Activated T-helper 17 cell treated with anti-CD3 and anti-CD28 coated beads, Interleukin-2, amount 50 U/mL, for 72 hours (primary cell): ENCODE measurements at places on chromosomes 7 and 10. TPM values are rescaled to one million over a fixed set of nuclear protein-coding genes. Genes with fewer than 3 reads are reported as not detected.

DNA sequence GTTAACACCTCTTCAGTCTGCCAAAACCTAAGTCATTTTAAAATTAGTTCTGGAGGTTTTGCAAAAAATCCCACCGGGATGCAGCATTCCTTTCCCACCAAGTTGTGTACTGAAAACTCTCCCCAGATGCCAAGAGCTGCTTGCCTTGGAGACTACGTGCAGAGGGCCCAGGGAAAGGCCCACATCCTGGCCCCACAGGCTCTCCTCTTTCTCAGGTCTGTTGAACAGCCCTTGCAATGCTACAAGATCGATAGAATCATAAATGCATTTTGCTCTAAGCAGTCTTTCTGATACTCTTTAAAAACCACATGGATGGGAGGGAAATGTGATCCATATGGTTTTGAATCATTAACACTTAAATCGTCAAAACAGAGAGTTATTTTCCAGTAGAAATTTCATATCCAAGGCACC is 126.7 kb upstream of the ZMIZ1 start:
- ATAC-seq = no peak

DNA sequence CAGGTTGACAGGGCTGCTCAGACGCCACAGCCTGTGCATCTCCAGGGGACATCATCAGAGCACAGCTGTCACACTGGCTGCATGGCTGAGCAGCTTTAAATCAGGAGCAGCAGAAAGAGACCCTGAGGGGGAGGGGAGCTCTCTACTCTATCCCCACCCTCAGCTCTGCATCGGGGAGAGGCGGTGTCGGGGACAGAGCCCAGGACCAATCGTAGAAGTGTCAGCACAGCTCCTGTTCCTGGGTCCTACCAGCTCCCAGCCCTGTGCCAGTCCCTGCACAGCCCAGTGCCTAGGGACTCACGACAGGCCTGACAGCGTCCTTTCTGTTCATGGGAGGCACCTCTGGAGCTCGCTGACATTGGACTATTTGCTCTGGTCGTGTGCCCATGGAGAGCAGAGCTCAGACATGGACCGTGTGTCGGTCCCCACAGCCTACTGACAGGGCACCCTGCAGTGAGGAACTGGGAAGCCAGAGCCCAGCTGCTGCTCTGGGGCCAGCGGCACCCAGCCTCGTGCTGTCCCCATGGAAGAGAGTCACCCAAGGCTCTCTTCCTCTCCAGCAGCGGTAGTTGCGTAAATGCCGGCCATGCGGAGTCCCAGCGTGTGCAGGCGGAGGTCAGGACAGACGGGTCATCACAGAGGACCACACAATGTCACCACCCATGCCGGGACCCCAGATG is 20.4 kb upstream of the ANTXRL start:
- no peak for ATAC-seq

DNA sequence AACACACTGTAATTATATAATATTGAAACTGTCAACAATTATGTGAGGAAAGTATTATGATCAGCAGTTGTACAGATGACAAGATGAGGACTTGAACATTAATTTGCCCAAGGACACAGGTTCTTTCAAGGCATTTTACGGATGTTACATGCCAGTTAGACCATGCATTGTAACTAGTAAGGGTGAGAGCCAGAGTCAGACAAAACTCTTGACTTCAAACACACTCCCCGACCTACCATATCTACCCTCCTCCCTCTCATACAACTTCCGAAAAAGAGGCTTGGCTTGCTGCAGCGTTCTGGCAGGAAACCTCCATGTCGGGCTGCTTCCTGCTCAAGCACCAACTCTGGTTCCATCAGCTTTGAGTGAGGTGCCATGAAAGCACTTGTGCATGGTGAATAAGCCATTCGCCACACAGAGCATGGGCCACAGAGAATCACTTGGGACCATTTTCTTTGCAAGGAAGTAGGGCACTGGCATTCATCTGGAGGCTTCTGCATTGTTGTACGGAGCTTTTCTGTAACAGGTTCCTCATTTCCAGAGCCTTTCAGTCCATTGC is 53.2 kb downstream of the FOXI2 start:
- no peak for ATAC-seq

DNA sequence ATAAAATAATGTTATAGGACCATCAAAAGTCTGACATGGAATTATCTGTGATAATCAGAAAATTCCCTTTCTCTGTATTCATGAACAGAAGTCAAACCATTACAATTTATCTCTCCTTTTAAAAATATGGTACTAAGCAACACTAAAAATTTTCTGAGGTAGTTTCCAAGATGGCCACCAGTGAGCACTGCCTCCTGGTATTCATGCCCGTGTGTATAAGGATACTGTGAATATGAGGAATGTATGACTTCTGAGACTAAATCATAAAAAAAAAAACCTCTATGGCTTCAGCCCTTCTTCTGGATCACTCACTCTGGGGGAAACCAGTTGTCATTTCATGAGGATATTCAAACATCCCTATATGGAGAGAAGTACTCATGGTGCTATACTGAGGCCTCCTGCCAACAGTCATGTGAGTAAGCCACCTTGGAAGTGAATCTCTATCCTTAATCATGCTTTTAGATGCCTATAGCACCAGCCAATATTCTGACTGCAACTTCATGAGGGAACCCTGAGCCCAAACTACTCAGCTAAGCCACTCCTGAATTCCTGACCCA is 41.1 kb downstream of the SIRT1 start:
- ATAC-seq = no peak

- no peak for ATAC-seq
Observed at GRCh38 chr10:67492317-67493019, 203.5 kb downstream of the CTNNA3 start.

- no peak for ATAC-seq
Observed at GRCh38 chr10:84626397-84627087, 298.2 kb downstream of the CCSER2 start.

DNA sequence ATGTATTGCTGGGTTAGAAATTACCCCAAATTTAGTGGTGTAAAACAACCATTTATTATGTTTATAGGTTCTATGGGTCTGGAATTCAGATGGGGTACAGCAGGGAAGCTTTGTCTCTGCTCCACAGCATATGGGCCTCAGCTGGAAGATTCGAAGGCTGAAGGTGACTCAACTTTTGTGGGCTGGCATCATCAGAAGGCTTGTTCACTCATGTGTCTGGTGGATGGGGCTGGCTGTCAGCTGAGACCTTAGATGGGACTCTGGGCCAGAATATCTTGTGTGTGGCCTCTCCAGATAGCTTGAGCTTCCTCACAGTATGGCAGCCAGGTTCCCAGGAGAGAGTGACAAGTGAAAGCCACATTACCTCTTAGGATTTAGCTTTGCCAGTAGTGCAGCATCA is 45.9 kb downstream of the ZNF503 start:
- no peak for ATAC-seq

GRCh38 chr7:83072576-83073517 is 89.8 kb downstream of the PCLO start:
- ATAC-seq = no peak

DNA sequence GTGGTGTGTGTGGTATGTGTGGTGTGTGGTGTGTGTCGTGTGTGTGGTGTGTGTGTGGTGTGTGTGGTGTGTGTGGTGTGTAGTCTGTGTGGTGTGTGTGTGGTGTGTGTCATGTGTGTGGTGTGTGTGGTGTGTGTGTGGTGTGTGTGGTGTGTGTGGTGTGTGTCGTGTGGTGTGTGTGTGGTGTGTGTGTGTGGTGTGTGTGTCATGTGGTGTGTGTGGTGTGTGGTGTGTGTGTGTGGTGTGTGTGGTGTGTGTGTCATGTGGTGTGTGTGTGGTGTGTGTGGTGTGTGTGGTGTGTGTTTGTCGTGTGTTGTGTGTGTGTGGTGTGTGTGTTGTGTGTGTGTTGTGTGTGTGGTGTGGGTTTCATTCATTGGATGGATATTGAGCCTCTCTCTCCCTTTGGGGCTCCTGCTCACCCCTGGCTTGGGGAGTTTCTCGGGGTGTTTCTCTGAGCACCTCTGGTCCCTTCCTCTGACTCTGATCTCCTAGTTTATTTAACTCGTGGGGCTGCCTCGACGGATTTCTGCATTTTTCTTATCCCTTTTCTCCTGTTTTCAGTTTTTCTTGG is 145.8 kb downstream of the DNAJB6 start:
- no peak for ATAC-seq

DNA sequence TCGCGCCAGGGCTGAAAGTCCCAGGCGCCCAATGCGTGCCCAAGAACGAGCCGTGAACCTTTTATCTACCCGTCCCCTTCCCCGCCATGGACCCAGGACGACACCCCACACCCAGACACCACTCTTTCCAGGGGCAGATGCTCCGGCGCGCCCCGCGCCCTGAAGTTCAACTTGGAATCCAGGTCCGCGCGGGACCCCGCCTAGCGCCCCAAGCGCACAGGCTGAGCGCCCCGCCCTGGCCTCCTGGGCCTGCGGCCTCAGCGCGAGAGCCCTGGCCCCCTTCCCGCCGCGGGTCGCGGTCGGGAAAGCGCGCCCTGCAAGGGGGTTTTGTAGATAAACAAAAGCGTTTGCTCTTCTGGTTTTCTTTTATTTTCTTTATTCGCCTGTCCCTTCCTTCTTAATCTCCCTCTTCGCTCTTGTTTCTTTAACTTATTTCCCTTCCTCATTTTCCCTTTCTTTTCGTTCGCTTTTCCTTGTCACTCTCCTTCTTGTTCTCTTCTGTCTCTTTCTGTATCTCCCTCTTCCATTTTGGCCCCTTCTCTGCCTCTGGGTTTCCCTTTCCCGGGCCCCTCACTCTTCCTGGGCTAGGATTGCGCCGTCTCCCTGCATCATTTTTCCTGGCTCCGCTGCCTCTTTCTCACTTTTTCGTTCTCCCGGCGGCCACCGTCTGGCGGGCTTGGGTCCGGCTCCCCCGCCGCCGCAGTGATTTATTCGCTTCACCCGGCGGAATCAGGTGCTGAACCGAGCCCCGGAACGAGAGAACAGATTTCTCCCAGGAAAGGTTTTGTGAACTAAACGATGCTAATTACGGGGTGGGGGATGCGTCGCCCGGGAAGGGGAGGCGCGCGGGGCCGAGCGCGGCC is 15.3 kb upstream of the PAX2 start:
- ATAC-seq = no peak

GRCh38 chr10:76469675-76470074 is 1038.3 kb downstream of the LRMDA start:
- ATAC-seq = no peak

GRCh38 chr7:19030281-19030680 is 87.2 kb downstream of the TWIST1 start:
- no peak for ATAC-seq

DNA sequence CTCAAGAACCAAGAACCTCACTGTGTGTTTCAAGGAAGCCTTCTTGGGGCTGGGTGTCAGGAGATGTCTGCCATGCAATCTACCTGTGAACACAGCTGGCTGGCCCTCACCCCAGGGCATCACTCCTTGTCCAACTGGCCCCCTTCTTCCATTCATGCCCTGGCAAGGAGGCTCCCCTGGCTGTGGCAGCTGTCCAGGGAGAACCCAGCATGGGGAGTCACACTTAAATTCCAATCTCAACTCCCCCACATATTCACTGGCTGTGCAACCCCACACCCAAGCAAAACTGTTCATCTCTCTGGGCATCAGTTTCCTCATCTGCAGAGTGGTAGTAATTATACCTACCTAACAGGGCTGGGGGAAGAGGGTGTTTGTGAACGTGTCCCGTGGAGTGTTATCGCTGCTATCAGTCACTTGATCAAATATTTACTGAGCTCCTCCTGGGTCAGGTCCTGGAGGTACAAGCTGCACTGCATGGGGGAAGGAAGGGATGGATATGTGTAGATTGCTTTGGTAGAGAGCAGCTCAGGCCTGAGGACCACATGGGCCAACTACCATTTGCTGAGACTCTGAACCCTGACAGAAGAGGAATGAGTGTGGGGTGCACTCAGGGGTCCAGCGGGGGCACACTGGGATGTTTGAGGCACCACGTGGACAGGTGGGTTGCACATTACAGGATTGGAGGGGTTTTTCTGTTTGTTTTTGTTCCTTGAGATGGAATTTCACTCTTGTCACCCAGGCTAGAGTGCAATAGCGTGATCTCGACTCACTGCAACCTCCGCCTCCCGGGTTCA is 2.1 kb upstream of the GPRIN2 start:
- no peak for ATAC-seq

GRCh38 chr10:76245951-76246495 is 814.6 kb downstream of the LRMDA start:
- ATAC-seq = no peak

- no peak for ATAC-seq
Observed at GRCh38 chr10:125284875-125285597, 124.7 kb upstream of the CTBP2 start.

Gene C10orf143
- 2.0 TPM for total RNA-seq

Gene CCDC71L
- 19.4 TPM for total RNA-seq

Gene PNLIP
- total RNA-seq = not detected

Gene TBX20
- total RNA-seq = not detected
